Left ventricle myocardium inferior (tissue), 1 donor: ENCODE measurements at places on chromosomes 13 and 19.
A peak's percentile ranks its signal among the peaks of the same experiment; 100 is the strongest.

- DNase-seq, result no peak
Observed at GRCh38 chr13:51805313-51805712, 1.4 kb upstream of the DHRS12 start.

GRCh38 chr13:111383591-111384440 is 63.4 kb downstream of the TEX29 start:
- DNase-seq, result no peak

DNA sequence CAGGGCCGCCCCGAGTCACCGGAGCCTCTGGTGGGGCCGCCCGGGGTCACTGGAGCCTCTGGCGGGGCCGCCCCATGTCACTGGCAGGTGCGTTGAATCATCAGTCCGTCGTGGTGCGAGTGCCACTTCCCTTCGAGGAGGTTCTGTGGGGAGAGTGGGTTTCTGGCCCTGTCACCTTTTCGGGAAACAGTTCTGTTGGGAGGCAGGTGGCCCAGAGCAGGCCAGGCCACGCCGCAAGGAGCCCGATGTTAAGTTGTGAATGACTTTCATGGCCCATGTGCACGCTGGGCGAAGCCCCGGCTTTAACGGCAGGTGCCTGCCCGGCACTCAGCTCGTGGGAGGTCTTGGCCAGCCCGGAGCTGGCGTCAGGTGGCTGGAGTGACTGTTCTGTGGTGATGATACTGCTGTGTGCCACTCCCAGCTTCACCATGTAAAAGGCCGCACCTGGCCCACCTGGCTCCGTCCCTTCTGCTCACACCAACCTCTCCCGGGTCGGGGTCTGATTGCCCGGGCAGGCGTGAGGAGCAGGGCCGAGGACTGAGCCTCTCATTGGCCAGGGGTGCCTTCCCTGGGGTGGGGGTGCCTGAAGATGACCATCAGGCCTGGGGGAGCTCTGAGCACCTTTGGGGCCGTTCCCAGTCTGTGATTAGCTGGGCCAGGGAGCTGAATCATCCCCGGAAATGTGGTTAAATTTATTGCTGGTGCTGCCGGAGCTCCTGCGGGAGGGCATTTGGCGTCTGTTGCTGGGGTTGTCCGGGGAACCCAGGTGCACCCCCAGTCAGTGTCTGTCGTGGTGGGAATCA is 29.2 kb downstream of the CSNK1G2 start:
- DNase-seq, result no peak

DNA sequence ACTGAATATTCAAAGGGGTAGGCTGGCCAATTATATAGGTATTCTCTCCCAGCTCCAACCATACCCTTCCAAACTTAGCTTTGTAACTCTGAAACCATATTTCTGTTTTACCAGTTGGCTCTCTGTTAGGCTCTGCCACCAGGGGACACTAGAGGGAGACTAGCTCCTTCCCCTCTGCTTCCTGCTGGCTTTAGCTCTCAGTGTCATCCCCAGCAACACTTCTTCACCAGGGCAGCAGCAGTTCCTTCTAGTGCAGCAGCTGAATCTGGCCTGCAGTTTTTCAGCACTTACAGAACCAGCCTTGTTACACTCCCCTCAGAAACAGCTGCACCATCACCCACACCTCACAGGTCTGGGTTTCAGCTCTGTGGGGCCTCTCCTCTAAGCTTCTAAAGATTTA is 51.0 kb upstream of the DOCK9 start:
- no peak for DNase-seq

DNA sequence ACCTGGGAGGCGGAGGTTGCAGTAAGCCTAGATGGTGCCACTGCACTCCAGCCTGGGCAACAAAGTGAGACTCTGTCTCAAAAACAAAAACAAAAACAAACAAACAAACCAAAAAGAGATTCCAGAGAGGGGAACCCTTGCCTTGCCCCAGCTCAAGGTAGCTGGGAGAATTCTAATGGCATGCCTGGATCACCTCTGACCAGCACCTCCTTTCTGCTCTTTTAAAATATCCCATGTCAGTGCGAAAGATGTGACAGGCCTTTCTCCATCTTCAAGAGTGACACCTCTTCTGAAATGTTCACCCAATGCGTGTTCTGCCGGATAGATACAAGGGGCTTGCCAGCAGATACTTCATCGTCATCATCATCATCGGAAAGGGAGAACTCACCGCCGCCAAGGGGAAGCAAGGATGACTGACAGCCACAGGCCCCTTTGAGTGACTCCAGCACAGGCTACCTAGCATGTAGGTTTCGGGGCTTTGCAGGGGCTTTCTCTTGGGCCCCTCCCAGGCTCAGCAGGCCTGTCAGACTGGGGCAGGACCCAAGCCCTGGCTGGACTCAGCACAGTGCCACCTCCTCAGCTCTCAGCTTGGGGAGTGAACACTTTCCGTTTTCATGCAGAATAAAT is 18.9 kb upstream of the LRP3 start:
- no peak for DNase-seq

DNA sequence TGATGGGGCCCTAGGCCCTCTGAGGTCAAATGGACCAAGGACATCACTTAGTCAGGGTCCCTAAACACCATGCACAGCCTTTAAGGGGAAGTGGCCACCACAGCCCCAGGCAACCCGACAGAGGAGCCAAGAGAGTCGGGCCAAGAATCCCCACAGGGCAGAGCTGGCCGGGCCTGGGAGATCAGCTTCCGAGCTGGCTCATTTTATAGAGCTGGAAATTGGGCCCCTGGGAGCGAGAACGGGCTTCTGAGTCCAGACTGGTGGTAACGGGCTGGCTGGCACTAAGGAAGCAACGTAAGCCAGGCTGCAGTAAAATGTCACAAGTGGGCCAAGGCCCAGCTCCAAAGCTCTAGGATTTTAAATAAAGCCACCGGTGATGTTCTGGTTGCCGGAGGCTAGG is 51.1 kb downstream of the HSPH1 start:
- no peak for DNase-seq

DNA sequence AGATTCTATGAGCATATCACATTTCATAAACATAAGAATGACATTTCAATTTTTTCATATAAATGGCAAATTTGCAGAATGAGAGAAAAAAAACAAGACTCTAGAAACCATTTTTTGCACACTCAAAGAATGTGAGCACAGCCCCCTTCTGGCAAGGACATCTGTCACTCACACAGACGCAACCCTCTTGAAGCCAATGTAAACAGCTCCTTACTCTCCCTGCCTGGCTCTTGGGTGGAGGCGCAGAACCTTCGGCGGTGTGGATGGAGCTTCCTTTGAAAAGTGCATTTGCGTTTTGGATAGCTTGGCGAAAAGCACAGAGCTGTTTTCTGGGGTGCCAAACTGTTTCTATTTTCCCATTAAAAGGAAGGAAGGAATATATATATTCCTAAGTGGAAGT is 367.6 kb upstream of the TSHZ3 start:
- no peak for DNase-seq

GRCh38 chr19:13930402-13930801 is 7.8 kb downstream of the PODNL1 start:
- DNase-seq, result no peak

GRCh38 chr13:113607056-113607888 is 22.7 kb downstream of the TFDP1 start:
- no peak for DNase-seq

DNA sequence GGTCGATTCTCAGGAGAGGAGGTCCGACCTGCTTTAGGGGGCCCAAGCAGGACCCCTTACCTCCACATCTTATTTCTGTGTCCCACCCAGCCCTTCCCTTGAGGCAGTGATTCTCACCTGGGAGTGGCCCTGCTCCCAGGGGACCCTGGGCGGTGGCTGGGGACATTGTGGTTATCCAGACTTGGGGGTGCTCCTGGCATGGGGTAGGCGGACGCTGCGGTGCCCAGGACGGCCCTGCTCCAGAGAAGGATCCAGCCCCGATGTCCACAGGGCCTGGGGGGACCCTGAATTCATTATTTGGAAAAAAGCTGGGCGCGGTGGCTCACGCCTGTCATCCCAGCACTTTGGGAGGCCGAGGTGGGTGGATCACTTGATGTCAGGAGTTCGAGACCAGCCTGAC is 84.4 kb downstream of the GADD45B start:
- peak; percentile 11 for DNase-seq

DNA sequence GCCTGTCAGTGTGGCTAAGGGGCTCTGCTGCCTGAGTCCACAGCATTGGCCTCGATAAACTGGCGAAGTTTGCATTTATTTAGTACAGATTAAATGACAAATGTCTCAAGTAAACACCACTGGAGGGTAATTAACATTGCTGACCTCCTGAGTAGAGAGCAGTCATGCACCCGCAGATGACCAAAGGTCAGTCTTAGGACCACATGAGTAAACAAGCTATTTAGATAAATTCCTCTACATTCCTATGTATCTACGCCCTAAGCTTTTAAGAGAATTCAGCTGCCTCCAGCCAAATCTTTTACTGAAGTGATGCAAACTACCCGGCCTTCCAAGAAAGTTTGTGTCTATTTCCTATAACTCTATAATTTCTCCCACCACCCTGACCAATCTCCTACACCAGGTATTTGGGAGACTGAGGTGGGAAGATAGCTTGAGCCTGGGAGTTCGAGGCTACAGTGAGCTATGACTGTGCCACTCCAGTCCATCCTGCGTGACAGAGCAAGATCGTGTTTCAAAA is 22.9 kb downstream of the CD70 start:
- no peak for DNase-seq

DNA sequence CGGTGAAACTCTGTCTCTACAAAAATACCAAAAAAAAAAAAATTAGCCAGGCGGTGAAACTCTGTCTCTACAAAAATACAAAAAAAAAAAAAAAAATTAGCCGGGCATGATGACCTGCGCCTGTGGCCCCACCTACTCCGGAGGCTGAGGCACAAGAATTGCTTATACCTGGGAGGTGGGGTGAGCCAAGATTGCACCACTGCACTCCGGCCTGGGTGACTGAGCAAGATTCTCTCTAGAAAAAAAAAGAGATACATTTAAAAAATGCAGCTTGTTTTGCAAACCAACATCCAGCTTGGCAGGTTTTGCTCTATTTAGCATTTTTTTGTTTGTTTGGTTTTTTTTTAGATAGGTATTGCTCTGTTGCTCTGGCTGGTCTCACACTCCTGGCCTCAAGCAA is 6.7 kb upstream of the PGPEP1 start:
- no peak for DNase-seq

GRCh38 chr19:39924389-39924788 is 10.0 kb downstream of the FCGBP start:
- no peak for DNase-seq

DNA sequence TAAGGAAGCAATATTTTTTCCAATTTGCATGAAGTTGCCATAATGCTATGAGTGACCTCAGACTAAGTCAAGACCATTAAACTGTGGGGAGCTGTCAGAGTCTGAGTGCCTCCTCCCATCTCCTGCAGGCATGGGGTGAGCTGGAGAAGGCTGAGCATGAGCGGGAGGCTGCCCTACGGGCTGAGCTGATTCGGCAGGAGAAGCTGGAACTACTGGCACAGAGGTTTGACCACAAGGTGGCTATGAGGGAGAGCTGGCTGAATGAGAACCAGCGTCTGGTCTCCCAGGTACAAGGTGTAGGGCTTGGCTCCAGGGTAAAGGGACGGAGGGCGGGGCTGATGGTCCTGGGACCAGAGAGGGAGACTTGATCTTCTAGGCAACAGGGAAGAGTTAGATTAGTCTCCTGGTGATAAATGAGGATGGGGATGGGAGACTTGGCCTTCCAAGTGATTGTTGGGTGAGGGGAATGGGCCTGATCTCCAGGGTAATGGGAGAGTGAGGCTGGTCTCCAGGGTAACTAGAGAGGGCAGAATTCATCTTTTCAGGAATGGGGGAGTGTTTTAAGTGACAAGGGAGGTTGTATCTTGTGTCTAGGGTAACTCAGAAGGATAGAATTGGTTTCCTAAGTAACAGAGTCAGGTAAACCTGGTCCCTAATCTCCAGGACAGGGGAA is 36.0 kb downstream of the SPTBN4 start:
- no peak for DNase-seq
